ENCODE measurements at places on chromosomes 6 and 20.

DNA sequence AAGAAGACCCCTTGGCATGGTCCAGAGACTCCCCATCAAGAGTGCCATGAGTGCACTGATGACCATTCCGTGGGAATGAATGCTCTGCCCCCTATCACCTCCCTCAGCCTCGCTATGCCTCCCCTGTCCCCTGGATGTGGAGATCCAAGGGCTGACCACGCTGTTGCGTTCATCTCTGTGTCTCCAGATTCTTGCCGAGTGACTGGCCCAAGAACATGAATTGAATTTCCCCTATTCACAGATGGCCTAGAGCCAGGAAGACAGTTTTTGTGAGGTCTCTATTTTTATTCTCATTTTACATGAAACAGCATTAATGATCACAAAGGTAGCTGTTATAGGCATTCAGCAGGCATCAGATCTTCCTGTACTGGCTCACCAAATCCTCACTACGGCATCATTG is 33.6 kb downstream of the MAFB start:
- no peak for DNase-seq

DNA sequence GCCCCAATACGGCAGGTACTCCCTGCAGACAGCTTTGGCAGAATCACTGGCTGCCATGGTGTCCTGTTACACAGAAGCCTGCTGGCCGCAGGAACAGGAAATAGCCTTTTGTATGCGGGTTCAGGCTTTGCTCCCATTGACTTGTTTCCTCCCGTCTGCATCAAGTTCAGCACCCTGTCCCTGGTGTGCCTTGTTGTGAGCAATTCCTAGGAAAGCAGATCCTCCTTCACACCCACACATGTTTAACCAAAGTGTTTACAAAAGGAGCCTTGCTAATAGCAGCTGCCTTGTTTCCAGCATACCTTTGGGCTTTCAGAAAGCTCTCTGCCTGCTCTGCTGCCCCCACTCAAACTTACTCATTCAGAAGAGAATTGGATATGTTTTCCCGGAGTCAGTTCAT is 127.2 kb upstream of the SUPT3H start:
- no peak for DNase-seq

- DNase-seq: no peak
Observed at GRCh38 chr6:153401751-153402150, 270.7 kb upstream of the RGS17 start.

DNA sequence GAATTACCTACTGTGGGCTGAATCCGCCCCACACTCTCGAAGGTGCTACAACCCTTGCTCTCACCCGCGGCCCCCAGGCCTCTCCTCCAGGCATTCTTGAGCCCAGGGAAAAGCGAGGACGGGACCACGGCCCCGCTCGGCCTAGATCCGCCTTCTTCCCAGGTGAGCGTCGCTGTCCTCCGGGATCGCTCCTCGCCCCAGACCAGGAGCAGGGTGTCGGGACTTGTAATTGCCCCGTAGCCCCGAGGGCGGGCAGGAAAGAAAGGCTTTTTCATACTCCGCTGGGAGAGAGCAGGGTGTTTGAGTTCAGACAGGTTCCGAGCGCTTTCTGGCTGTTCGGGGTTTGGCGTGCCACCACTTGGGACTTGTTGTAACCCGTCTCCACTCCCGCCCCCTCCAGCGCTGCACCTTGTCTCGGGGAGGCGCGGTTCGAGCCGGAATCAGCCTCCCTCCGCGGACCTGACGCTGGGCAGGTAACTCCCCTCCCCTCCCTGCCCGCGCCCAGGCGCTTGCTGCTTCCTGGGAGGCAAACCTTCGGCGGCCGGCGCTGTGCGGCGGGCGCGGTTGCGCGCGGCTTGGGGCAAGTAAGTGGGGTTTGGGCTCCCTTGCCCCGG is at the start of gene FAM83B:
TSS of gene FAM83B (plus strand) at position 529 of the 614 bp plus-strand sequence. CDS start 23,476 bp downstream, outside the sequence.
- no peak for DNase-seq

DNA sequence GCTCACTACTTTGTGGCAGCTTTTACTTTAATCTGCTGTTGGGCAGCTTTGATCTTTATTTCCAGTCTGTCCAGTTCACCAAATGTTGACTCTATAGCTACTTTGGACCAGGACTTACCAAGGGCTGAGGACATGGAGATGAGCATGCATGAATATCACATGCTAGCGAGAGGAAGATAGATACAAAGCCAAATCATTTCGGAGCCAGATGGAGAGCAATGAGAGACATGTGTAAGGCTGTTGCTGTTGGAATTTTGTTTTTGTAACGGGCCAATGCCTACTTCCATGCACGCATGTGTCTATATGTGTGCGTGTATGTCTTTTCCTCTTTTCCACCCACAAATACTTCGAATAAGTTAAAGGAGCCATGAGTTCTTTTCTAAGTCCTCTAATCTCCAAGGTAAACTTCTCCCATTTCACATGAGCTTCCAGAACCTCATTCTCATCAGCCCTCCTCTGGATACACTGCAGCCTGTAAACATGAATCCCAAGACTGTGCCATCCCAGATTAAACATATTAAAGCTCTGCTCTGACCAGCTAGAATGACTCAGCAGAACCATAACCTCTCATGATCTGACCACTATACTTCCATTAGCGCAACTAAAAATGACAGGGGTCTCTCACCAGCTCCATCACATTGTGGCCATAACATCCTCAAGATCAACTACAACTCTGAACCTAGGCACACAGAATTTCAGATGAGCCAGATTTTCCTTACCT is 160.7 kb downstream of the LRFN2 start:
- DNase-seq: no peak

GRCh38 chr6:111593512-111593816 is 12.2 kb downstream of the TRAF3IP2 start:
- no peak for DNase-seq

DNA sequence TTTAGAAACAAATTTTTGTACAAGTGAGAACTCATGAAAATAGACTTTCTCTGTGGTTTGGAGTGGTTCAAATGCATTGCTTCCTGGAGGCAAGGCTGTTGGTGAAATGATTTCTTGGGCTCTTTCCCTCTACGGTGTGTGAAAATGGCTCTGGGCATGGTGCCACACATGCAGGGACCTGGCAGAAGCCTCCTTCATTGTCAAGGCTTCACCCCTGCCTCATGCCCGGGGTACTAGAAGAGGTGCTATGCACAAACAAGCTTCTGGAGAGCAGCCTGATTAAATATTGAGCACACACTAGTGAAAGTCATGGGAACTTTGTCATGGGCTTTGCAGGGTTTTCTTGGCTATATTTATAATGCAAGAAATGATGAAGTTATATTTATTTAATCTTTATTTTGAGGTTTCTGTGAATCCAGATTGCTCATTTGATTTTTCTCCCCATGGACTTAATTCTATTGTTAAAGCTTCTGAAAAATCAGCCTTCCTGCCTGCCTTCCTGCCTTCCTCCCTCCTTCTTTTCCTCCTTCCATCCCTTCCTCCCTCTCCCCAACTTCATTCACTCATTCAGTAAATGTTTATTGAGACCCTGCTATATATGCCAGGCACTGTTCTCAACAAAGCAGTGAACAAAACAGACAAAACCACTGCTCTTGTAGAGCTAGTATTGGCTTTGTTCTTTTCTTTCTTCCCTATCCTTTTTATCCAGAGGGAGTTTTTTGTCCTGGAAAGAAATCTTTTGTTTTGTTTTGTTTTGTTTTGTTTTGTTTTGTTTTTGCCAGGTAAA is 21.0 kb downstream of the C6orf89 start:
- no peak for DNase-seq

DNA sequence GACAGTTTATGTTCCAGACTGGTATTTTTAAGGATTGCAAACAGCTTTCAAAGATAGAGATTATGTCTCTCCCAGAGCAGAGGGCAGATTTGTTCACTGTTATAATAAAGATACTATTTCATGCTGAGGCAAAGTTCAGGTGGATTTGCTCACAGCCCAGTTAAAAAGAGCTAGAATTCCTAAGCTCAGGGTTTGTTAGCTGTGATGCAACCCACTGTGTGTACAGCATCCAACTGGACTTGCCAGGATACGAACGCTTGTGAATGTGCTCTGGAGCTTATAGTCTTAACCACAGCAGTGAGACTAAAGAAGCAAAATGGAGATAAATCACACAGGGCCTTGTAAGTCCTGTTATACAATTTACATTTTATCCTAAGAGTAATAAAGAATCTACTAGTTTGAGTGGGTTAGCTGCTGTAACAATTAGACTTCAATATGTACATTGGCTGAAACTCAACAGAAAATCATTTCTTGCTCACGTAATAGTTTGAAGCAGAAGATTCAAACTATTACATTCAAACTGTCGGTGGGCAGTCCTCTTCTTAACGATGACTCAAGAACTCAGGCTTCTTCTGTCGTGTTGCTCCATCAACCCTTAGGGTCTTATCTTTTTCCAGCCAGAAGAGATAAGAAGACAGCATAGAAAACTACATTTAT is 204.0 kb upstream of the PLN start:
- no peak for DNase-seq

GRCh38 chr6:109024368-109024767 is 70.3 kb downstream of the SESN1 start:
- no peak for DNase-seq

GRCh38 chr6:161341638-161342037 is 67.8 kb upstream of the AGPAT4 start:
- DNase-seq: no peak

DNA sequence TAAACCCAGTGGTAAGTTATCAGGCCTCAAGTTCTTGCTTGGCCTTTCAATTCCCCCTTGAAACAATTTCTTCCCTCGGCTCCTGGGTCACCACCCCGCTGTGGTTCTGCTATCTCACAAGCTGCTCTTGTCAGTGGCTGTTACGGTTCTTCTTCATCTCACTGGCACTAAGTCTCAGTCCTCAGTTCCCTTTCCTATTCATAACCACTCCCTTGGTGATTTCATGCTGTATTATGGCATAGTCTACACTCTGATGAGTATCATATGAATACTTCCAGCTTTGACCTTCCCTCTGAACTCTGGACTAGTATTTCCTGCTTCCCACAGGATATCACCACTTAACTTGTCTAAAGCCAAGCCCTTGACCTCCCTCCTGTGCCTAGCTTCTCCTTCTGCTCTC is 7.9 kb downstream of the TAAR1 start:
- no peak for DNase-seq

DNA sequence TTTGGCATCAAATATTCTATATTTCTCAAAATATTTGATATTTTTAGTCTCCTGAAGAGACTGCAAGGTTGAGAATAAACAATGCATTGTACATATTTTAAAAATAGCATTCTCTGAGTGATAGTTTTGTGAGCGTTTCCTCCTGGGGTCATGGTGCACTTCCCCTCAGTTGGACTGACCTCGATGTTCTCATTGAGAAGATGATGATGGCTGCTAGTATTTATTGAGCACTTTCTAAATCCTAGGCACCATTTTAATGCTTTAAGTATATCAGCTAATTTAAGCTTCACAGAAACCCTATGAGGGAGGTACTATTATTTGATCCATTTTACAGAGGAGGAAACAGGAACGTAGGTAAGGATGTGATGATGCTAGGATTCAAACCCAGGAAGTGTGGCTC is 18.2 kb downstream of the DSE start:
- DNase-seq: no peak

DNA sequence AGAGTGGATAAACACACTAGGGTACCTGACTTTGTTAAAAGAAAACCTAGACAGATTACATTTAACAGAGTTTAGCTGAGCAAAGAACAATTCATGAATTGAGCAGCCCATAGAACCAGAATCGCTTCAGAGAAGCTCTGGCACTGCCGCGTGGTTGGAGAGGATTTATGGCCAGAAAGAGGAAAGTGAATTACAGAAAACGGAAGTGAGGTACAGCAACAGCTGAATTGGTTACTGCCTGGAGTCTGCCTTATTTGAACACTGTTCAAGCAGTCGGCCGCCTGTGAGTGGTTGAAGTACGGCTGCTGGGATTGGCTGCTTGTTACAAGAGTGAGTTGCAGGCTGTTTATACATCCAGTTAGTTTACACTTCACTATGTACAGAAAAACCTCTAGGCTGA is 253.8 kb upstream of the CDYL start:
- no peak for DNase-seq

DNA sequence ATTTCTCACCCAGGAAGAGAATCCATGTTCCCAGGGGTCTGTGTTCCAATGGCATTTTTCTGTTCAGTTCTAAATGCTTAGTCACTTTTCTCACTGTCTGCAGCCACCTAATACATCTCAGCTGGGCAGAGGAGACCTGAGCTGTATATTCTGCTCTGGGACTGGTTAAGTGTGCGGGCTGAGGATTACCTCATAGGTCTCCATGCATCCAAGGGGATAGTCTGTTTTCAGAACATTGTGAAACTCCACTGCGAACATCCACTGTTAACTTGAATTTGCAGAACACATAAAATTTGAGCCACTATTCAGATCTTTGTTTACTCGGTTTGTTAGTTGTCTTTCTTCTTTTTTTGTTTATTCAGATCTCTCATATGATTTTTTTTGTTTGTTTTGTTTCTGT is 947.1 kb downstream of the TFAP2A start:
- no peak for DNase-seq

GRCh38 chr20:39871013-39871412 is 818.0 kb downstream of the MAFB start:
- no peak for DNase-seq

GRCh38 chr6:37488476-37488875 is 11.2 kb downstream of the CCDC167 start:
- no peak for DNase-seq

DNA sequence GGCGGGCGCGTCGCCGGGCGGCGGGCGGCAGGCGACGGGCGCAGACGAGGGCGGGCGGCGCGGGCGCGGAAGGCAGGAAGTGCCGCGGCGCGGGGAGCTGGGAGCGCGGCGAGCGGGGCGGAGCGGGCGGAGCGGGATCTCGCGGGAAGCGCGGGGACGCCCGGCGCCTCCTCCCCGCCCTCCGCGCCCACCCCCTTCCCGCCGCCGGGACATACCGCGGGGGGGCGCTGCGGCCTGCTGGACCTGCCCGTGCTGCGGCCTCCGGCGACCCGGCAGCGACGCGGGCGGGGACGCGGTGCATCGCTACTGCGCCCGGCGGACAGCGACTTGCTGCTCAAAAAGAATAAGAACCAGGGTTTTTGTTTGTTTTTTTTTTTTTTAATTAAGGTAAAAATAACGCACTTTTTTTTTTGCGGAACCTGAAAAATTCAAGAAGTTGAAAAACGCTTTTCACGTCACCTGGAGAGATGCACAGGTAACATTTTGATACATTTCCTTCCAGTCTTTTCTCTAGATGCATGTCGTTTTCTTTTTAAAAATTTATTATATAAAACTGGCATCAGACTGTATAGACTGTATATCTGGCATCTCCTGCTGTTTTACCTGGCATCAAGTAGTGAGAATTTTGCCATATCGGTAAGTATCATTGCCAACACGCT is at the start of gene CENPB:
TSS of gene CENPB (minus strand) at position 76 of the 659 bp plus-strand sequence. CDS start 257 bp downstream, outside the sequence.
- DNase-seq: peak; percentile 98

- DNase-seq: no peak
Observed at GRCh38 chr6:166400181-166400580, 17.4 kb upstream of the MPC1 start.

- no peak for DNase-seq
Observed at GRCh38 chr20:51249781-51250180, 226.9 kb upstream of the KCNG1 start.

- DNase-seq: no peak
Observed at GRCh38 chr6:100057941-100058340, 63.9 kb upstream of the MCHR2 start.

All from SK-N-SH (cell line).